ENCODE measurements at places on chromosomes 6 and 20. TPM values are rescaled to one million over a fixed set of nuclear protein-coding genes. Genes with fewer than 3 reads are reported as not detected.

- no peak for DNase-seq
These were observed 526.6 kb upstream of the JARID2 start for GRCh38 chr6:14719270-14719669.

Gene PRSS35
- total RNA-seq: not detected

DNA sequence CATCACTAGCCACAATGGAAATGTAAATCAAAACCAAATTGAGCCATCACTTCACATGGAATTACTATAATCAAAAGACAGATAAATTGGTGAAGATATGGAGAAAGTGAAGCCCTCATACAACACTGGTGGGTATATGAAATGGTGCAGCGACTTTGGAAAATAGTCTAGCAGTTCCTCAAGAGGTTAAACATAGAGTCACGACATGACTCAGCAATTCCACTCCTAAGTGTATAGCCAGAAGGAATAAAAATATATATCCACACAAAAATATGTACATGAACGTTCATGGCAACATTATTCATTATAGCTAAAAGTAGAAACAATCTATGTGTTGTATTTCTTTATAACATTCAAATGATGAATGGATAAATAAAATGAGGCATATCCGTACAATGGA lies 33.1 kb upstream of the SH3BGRL2 start:
- no peak for DNase-seq

- no peak for DNase-seq
These were observed 12.4 kb downstream of the SLC52A3 start for GRCh38 chr20:755941-756340.

DNA sequence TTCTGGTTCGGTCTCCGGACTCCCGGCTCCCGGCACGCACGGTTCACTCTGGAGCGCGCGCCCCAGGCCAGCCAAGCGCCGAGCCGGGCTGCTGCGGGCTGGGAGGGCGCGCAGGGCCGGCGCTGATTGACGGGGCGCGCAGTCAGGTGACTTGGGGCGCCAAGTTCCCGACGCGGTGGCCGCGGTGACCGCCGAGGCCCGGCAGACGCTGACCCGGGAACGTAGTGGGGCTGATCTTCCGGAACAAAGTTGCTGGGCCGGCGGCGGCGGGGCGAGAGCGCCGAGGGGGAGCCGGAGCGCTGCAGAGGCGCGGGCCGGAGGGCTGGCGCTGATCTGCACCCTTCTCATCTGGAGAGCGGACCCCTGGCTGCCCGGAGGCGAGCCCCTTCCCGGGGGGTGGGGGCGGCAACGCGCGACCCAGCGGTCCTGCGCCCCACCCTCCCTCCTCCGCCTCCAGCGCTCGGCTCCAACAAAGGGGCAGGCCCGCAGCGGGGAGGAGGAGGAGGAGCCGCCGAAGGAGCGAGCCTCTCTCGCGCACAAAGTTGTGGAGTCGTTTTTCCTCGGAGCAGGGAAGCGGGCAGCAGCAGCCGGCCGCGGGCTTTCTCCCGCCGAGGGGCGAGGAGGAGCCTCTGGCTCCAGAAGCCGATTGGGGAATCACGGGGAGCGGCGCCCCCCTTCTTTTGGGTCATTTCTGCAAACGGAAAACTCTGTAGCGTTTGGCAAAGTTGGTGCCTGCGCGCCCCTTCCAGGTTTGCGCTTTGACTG lies at the start of gene UTRN:
Gene UTRN, plus strand, starts transcription at position 553 of the 765 bp plus-strand sequence. CDS start 6,494 bp downstream, outside the sequence.
- DNase-seq: peak; percentile 55

Gene PNPLA1
- 0.61 TPM for total RNA-seq

DNA sequence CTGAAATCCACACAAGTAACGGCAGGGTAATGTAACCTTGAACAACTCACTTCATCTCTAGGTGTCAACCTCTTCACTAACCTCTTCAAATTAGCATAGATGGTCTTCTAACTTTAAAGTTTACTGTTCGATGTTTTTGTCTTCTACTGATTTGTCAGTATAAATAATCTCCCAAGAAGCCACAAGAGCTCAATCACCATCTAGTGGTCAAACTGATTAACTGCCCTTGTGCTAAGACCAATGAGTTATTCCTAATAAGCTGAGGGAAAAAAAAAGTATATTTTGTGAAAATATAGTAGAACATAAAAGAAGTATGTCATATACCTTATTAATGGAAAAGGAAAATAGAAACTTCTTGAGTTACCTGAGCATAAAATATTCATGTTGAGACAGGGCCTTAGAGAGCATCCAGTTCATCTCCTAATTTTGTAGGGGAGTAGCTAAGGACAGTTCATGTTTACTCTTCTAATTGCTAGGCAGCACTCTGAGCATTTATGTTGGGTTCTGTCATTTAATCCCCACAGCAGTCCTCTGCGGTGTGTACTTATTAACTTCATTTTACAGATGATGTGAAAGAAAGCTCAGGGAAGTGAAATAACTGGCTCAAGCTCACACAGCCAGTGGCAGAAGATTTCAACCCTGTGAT lies 317.1 kb downstream of the ESR1 start:
- peak; percentile 55 for DNase-seq

DNA sequence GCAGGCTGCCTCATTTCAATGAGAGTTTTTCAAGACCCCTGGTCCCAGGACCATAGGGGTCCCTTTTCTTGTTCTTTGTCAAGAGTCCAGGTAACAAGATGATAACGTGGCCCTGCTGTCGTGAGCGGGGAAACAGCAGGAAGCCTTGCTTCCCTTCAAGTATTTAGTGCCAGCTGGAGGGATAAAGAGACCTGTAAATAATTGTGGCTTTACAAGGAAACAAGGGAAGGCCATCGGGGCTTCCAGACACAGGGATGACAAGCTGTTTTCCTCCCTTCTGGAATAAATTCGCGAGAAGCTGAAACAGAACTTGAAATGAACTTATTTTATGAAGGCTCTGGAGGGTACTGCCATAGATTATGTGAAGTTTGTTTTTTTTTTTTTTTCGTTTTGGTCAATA lies 163.2 kb downstream of the SYNDIG1 start:
- no peak for DNase-seq

Gene SIM1
- total RNA-seq: not detected

Gene NOX3
- total RNA-seq: not detected

- DNase-seq: no peak
These were observed 16.6 kb downstream of the APCDD1L start for GRCh38 chr20:58498470-58499068.

- DNase-seq: no peak
These were observed 87.8 kb downstream of the PLCB4 start for GRCh38 chr20:9156529-9157280.

Gene LY6G6F
- total RNA-seq: 0.97 TPM

GRCh38 chr6:141421378-141421777 lies 711.3 kb upstream of the GJE1 start:
- no peak for DNase-seq

DNA sequence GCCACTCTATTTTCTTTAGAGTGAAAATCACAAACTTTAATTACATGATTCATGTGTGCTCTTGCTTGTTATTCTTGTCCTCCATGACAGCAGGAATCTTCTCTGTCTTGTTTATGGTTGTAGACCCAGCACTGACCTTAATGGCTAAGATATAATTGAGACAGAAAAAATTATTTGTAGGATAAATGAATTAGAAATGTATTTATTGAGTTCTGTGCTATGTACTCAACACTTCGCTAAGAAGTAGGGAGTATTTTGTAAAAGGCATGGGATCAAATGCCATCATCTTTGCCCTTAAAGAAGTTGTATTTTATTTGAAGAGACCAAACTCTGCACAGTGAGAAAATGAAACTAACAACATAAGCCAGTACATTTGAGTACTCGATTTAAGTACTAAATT lies 71.2 kb downstream of the CBLN4 start:
- no peak for DNase-seq

- DNase-seq: no peak
These were observed 36.7 kb upstream of the ASXL1 start for GRCh38 chr20:32321390-32321789.

Gene FABP7
- not detected for total RNA-seq

GRCh38 chr6:64280569-64280968 lies 645.0 kb downstream of the PHF3 start:
- DNase-seq: no peak

DNA sequence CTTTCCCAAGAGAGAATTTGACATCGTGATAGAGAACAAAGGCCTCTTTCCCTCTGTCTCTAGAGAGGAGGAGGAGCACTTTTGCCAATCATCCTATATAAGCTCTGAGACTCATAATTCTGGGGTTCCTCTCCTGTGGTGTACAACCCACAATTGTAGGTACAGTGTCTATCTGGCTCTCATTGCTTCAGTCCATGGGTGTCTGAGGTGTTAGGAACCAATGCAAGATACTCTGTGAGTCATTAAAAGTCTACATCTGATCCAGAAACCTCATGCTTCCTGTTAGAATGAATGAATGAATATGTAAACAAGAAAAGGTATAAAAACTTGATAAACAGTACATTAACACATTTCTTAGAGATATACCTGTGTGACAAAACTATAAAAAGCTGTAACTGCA lies 356.7 kb downstream of the QKI start:
- no peak for DNase-seq

DNA sequence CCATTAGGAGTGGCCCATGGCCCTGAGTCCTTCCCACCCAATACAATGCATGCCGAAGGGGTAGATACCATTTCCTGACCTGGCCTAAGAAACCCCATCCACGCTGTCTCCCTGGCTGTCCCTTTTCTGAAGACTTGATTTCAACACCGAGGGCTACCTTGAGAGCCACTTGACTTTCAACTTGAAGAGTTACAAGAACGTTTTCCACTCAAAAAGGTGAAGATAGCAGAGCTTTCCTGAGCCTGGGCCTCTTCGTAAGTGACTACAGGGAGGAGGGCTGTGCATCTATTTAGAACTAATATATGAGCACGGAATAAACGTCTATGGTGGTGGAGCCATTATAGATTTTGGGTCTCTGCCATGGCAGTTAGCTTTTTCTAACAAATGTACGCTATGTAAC lies 14.4 kb upstream of the PPP1R14C start:
- no peak for DNase-seq

Gene CENPW
- 2.5 TPM for total RNA-seq

Gene CD40
- total RNA-seq: 7.1 TPM

DNA sequence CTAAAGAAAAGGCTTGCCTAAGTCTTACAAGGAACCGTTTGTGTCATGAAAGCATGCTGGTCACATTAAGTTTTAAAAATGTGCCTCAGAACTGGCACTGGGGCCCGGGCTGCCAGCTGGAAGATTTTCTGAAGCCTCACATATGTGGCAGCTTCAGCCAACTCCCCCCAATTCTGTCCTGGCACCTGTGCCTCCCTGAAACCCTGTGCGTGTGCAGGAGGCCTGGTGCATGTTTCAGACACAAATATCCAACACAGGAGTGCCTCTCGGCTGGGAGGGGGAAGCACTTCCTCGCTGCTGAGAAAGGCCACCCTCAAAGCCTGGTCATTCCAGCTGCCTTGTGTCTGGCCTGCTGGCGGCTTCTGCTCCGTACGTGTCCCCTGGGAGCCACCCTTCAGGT lies 188.5 kb upstream of the SNX9 start:
- DNase-seq: no peak

Gene NCOA7
- 66.6 TPM for total RNA-seq

Gene PNLDC1
- total RNA-seq: not detected

Gene ZBTB24
- total RNA-seq: 8.6 TPM

DNA sequence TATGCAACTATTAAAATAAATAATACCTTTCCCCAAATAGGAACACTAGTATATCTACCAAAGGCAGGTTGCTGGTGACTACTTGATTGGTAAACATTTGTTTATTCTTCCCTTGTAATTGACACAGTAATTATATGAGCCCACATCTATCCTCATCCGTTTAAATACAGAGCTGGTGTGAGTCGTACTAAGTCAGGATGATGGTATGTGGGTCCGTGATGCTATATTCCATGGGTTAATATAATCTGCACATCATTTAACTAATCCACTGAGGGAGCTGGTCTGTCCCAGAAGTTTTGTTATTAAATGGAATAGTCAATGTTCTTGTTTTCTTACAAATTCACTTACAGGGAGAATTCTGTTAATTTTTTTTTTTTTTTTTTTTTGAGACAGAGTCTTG lies 164.0 kb upstream of the AGPAT4 start:
- DNase-seq: no peak

DNA sequence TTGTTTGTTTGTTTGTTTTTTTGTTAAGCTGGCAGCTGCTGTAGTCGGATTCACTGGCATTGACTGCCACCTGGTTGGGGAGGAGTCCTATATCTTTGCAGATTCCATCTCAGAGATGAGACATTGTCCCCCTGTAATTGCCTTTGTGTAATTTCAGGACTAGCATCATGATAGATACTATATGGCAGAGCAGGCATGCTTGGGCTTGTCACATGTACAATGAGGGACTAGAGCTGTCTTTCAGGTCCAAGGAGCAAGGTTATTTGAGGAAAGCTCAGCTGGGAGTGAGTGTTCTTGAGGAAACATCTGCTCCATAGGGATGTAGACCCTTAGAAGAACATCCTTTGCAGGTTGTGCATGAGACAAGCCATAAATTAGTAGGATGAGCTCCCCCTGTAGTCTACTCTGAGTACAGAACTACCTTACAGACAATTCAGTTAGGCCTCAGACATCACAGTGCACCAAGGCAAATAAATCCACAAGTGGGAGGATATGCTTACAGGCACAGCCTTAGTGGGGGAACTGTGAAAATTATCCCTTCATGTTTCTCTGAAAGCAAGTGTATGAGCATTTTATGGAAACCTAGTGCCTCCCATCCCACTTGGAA lies 62.1 kb downstream of the BMP2 start:
- no peak for DNase-seq

GRCh38 chr20:8356806-8357205 lies 224.7 kb downstream of the PLCB1 start:
- no peak for DNase-seq

Gene ADISSP
- 10.1 TPM for total RNA-seq

GRCh38 chr6:19682859-19683258 lies 154.3 kb upstream of the ID4 start:
- no peak for DNase-seq

DNA sequence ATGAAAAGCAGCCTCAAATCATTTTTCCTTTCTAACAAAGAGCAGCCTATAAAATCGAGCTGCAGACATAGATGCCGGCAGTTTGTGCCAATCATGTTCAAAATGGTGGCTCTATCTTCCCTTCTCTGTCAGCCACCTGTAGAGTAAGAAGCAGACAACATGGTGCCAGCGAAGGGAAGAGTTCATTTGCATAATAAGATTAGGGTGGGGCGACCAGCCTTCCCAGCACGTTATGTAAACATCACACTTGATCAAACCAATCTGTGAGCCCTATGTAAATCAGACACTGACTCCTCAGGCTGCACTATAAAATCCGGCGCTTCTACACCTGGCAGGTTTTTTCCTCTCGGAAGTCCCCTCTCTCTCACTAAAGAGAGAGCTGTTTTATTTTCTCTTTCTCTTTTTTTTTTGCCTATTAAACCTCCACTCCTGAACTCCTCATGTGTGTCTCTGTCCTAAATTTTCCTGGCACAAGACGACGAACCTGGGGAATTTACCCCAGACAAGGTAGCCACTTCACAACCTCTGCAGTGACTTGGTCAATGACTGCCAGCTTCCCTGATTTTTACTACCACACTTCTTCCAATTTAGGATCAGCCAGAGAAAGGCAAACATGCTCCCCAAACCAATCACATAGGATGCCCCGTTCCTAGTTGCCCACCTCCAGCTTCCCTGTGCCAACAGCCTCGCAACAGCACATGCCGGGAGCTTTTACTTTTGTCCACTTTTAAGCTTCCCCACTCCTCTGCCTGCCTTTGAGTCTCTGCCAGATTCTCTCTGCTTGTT lies 12.9 kb downstream of the TPMT start:
- DNase-seq: no peak

Gene KHDRBS2
- not detected for total RNA-seq

Measured in natural killer cell (primary cell).